RWPE2 (cell line): ENCODE measurements at places on chromosomes 4 and X.

GRCh38 chr4:119151161-119151560 lies 15.5 kb downstream of the MYOZ2 start:
- DNase-seq, result no peak

- no peak for DNase-seq
Measured at GRCh38 chrX:37783305-37783704, 3.4 kb downstream of the CYBB start.

DNA sequence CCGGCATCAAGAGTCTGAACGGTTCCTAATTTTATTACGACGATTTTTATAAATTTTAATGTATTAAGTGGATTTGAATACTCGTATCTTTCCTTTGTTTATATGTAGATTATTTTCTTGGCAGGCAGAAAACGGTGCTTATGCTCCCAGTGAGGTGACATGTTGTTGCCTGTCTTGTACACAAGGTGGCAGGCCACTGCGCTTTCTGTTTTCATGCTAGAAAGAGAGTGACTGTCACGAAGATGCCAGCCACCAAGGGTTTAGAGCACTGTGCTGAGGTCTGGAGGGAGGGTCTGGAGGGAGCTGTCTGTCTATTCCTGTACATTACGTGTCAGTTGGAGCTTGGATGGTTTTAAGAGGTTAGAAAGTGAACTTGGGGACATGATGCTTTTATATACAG lies 87.7 kb downstream of the SHROOM2 start:
- no peak for DNase-seq

GRCh38 chr4:184529283-184529682 lies 54.9 kb upstream of the IRF2 start:
- peak; percentile 66 for DNase-seq

GRCh38 chrX:123081776-123082175 lies 102.3 kb upstream of the GRIA3 start:
- no peak for DNase-seq

GRCh38 chrX:8927066-8927635 lies 106.8 kb downstream of the FAM9B start:
- no peak for DNase-seq

DNA sequence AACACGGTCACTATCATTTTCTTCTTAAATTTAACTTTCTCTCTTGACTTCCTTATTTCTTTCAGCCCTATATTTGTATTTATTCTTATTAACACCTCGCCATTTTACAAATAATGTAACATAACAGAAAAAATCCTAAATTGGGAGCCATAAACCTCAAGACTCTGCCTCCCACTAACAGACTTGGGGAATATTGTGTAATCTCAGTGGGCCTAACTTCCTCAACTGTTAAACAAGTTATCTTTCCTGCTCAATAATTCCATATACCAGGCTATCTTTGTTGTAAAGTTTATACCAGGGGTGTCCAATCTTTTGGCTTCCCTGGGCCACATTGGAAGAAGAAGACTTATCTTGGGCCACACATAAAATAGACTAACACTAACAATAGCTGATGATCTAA lies 26.2 kb downstream of the PRSS12 start:
- no peak for DNase-seq

DNA sequence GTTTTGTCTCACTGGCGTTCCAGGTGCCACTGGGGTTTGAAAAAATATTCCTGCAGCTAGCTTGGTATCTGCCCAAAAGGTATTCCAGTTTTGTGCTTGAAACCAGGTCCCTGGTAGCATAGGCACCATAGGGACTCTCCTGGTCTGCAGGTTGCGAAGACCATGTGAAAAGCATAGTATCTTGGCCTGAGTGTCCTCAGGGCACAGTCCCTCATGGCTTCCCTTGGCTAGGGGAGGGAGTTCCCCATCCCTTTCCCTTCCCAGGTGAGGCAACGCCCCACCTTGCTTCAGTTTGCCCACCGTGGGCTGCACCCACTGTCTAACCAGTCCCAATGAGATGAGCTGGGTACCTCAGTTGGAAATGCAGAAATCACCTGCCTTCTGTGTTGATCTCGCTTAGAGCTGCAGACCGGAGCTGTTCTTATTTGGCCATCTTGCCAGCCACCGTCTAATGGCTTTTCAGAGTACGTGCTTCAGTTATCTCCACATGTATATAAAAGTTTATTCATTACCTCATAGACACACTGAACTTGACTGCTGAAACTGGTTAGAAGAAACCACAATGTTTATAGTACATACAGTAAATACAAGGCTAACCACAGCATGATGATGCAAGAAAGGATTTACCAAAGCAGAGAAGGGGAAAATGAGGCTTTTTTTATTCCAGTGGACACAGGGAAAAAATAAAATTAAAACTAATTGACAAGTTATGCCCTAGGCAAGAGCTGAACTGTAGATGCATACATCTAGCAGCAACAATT lies 10.6 kb downstream of the PBDC1 start:
- no peak for DNase-seq

DNA sequence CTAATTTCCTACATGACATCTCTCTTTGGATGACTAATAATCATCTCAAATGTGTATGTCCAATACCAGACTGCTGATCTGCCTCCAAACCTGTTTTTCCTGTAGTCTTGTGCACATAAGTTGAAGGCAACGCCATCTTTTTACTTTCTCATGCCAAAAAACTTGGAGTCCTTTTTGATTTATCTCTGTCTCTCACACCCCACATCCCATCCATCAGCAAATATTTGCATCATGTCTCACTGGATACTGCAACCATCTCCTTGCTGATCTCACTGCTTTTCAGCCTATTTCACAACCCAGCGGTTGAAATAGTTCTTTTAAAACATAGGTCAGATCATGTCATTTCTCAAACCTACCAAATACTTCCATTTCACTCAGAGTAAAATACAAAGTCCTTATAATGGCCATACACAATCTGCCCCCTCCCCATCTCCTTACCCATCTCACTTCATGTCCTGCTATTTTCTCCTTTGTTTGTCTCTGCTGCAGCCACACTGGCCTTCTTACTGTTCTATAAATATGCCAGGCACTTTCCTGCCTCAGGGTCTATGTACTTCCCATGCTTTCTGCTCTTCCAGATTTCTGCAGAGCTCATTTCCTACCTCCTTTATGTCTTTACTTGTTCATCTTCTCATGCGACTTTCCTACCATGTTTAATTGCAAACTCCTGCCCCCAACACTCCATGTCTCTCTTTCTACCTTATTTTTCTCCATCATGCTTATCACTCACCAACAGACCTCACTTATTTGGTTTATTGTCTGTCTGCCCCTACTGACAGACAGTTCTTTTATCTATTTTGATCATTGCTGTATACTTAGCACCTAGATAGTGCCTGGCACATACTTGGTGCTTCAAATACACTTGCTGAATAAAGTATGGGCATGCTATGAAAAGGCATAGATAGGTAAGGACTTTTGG lies 98.8 kb downstream of the ANXA3 start:
- no peak for DNase-seq

DNA sequence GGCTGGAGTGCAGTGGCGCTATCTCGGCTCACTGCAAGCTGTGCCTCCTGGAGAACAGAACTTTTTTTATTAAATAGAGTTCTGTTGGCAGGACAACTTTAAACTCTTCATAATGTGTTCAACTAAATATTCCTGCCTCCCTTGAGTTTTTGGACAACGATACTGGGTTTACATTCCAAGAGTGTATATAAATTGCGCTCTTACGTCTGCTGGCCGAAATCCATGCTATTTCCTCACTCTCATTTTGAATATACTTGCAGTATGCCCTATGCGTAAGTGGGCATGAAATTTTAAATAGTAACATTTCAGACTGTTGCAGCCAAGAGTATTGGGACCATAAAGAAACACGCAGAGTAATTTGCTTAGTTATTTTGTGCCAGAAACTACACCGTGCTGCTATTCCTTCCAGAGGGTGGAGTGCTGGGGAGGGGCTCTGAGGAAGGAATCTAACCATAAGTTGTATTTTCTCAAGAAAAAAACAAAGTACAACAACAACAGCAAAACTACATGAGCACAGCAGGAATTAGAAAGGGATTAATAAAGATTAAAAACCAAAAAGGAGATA lies 480.0 kb downstream of the NLGN4X start:
- DNase-seq, result no peak

DNA sequence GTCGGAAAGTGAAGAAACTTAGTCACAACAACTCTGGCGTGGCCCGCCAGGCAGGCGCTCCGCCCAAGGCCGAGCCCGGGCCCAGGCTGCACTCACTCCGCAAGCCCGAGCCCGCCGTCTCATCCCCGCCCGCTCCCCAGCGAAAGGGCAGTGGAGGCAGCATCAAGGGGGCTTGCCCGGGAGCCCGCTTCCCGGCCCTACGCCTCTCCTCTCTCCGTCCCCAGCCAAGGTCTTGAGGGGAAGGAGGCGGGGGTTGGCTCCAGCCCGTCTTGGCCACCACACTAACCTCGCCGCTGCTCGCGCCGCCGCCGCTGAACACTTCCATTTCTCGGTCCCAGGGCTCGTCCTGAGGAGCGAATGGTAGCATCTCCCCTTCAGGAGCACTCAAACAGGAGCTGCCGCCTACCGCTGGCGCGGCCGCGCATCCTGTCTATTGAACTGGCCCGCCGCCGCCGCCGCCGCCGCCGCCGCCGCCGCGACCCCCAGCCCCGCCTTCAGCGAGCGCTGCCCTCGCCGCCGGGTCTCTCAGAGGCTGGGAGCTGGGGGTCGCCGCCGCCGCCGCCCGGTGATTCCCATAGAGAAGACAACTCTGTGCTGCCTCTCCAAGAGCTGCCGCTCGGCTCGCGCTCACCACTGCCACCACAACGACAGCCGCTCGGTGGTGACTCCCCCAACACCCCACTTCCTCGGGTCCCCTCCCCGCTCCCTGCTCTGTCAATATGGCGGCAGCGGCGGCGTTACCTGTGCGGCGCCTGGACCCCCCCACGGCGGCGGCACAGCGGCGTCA lies at the start of gene RPS6KA6:
RPS6KA6 (minus strand) TSS at position 667 of the 787 bp plus-strand sequence; CDS start at position 367, 300 bp downstream.
- DNase-seq, result peak; percentile 20

DNA sequence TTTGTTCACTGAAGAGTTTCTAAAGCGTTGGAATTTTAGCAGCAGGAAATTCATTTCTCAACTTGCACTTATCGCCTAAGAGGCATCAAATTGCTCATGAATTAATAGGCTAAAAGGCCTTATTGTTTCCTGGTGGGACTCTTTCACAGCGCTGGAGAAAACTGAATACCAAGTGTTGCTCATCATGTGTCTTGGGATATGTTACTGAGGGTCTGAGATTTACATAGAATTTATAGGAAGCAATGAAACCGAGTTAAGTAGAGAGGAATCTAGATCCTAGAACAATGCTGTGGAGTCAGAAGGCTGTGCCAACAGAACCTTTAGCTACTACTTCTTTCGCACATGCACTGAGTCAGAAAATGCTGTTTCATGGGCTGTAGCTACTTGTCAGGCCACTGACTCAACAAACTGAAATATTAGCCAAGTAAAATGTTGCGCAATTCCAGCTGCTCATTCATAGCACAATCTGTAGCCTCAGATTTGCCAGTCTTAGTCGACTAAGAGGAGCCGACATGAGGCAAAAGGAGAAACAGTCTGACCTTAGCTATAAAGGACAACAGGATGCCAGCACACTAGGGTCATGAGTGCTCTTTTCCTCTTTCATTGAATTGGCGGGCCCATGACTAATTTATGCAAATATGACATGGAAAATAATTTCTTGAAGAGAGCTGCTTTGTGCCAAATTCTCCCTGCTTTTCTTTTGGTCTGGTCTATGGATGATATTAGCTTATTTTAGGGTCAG lies 35.9 kb upstream of the CXCL8 start:
- peak; percentile 81 for DNase-seq

GRCh38 chr4:14627038-14627437 lies 375.2 kb upstream of the CPEB2 start:
- DNase-seq, result no peak

DNA sequence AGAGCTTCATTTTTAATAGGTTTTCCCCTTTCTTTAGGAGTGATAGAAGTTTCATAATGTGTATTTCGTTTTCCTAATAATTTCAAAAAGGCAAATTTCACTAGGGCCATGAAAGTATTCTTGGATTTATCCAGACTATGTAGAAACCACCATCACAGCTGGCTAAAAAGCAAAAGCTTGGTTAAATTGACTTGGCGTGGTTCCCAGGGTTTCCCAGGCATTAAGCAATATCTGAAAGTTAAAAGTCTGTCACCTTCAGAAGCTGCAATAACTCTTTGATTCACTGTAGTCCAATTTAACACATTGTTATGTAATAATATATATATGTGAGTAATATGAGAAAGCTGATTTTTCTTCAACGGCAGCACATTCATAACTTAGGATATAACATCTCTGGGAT lies 38.3 kb downstream of the NDNF start:
- no peak for DNase-seq

- no peak for DNase-seq
Measured at GRCh38 chrX:103356130-103356798, at the start of gene TCEAL9. TCEAL9 (plus strand) TSS chrX:103356506; CDS start chrX:103357685, 1,179 bp downstream.

DNA sequence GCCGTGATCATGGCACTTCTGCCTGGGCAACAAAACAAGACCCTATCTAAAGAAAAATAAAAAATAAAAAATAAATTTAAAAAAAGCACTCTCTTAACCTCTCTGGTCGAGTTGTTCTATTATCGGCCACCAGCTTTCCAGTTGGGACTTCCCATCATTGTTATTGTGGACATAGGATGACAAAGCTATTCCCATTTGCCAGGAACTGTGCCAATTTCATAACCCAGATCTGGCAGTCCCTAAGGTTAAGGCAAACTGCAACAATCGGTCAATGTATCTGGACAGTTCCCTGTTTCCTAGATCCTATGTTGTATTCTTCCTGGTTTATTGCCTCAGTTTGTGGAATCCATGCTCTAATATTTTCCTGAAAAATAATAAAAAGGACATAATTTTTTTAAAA lies 17.8 kb upstream of the ANXA5 start:
- no peak for DNase-seq

- no peak for DNase-seq
Measured at GRCh38 chr4:77197831-77198230, 40.8 kb downstream of the CCNG2 start.

GRCh38 chr4:26758899-26759298 lies 101.7 kb upstream of the STIM2 start:
- DNase-seq, result no peak
